ENCODE measurements at places on chromosomes 3 and 15.

DNA sequence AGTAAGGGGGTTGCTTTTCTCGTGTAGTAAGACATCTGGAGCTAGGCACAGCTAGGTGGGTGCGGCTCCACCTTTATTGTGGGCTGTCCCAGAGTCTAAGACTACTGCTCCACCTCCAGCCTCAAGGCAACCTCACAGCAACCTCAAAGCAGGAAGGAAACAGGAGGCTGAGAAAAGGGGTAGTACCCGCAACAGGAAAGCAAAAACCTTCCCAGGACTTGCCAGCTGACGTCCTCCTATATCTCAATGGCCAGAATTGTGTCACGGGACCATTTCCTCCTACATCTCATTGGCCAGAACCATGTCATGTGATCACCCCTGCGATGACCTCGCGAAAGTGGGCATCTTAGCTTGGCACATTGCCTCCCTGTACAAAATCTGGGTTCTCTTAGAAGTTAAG, 4.3 kb upstream of the GPR160 start:
- DNase-seq: no peak

DNA sequence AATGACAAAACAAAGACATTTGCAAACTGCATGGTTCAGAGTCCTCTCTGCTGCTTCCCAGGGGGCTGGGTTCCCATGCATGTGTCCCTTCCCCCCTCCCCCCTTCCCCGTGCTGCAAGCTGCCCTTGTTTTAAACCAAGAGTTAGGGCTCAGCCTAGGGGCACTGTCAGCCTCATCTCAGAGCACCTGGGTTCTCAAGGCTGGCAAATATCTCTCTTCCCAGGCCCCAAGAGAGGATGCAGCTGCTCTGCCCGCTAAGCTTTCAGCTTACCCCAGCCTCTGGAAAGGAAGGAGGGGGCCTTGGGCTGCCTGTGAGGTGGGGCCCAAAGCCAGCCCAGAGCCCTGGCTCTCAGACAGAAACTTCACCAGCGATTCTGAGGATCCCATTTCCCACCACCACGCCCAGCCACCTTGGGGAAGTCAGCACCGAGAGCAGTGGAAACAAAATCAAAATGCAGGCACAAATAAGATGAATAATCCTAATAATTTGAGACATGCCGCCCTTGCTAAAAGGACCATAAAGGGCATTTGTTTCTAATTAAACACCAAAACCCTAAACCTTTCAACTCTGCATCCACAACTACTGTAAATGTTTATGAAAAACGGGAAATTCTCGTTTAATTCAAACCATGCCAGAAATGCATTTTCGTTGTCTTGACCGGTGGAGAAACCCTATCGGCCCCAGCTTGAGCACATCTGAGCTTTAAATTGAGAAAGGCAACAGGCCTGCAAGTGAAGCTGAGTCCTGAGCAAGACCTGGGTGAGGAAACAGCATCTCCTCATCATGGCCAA, 67.7 kb upstream of the WNT5A start:
- DNase-seq: no peak

DNA sequence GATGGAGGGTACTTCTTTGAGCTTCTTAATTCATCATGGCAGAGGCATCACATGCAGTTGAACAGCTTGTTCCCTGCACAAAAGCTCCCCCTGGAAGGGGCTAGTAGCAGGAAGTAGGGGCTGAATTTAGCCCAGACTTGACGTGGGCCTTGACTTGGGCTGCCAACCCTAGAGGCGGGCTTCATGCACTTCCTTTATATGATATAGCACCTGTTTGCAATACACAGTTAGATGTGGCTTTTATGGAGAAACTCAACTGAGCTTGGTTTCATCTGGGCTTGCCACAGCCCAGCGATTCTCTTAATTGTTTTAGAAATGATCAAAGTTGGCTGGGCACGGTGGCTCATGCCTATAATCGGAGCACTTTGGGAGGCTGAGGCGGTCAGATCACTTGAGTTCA, 33.7 kb upstream of the ADGRG7 start:
- DNase-seq: no peak

DNA sequence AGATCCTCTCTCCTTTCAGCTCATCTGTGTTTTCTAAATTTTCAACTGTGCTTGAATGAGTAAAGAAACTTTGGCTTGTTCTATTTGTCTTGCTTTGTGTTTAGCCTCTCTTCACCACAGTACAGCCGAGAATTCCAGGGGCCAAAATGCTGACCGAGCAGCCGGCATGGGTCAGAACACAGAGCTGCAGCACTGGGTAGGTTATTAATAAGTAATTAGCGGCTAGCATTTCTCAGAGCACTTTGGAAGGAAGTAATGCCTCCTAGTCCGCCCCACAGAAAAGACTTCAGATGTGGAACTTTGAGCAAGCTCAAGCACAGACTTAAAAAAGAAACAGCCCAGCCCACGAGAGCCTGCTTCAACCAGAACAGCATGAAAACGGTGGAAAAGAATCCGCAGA, 343.9 kb downstream of the ARRDC4 start:
- no peak for DNase-seq

DNA sequence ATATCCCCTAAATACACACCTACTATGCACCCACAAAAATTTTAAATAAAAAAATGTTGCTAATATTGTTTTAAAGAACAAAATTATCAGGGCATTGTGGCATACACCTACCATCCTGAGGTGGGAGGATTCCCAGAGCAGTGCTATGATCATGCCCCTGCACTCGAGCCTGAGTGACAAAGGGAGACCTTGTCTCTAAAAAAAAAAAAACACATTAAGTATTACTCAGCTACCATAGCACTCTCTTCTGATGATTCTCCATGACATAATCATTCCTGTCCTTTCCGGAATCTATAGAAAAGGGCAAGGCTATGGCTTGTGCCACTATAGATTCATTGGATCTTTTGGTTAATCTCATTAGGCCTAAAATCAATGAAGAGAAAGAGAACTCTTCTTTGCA, 77.4 kb downstream of the ACAP2 start:
- no peak for DNase-seq

DNA sequence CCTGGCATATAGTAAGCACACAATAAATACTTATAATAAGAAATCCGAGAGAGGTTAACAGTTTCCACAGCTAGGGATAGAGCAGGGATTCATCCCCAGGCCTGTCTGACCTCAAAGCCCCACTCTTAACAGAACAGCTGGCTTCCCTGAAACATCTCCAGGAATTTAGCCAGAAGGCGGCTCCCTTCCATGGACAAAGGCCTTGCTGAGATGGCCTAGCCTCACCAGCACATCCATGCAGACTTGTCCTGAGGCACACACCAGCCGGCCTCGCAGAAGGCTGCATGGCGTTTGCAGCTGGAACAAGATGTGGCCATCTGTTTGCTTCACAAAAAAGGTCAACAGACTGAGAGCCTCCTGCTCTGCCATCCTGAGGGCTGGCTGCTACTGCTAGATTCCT, 245.4 kb downstream of the SLCO3A1 start:
- peak; percentile 58 for DNase-seq

GRCh38 chr3:155093261-155093660, 13.1 kb downstream of the MME start:
- no peak for DNase-seq

Measured in RPMI7951 (cell line).